ENCODE measurements at places on chromosomes 6 and 20.

DNA sequence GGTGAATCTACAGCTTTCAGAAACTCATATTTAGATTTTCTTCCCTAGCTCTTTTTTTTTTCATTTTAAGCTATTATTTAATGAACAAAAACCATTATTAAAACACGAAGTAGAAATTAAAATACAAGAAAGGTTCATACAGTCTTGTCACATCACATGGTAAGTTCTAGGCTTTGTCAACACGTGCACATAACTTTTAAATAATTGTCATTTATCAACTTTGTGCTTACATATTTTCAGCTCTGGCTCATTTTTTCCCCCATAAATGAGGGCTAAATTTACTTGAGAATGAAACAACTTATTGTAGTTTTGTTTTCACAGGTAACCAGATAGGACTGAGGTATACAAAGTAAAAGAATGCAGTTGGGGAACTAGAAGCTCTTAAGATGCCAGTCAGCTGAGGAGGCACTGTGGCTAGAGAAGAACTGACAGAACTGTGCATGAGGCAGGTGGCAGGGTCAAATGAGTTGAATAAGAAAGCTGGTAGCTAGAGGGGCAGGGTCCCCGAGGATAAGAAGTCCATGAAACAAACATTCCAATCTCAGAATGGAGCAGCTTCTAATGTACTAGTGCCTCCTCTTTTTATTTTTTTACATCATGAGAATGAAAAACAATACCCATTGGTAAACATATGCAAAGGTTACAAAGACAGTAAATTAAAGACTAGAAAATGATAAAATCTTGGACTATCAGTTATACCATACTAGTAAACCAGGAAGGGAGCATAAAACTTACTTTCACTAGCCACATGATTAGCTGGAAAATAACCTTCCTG lies 141.5 kb downstream of the MYB start:
- DNase-seq, result peak; percentile 22

DNA sequence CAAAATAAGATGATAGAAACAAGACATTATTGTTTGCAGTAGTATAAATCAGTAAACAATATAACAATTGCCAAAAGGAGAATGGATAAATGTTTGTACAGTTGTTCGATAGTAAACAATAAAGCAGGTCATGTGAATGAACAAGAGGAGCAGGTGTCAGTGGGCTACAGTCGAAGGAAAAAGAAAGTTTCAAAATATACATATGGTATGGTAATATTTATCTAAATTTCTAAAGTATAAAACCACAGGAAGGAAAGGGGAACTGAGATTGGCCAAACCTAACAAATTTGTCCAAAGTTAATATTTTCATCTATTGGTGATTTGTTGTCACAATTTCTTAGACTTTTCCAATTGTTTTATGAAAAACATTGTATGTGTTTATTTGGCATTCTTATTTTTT lies 110.9 kb downstream of the SH3BGRL2 start:
- DNase-seq, result no peak

- DNase-seq, result no peak
Measured at GRCh38 chr20:60999250-60999649, 252.8 kb upstream of the CDH4 start.

DNA sequence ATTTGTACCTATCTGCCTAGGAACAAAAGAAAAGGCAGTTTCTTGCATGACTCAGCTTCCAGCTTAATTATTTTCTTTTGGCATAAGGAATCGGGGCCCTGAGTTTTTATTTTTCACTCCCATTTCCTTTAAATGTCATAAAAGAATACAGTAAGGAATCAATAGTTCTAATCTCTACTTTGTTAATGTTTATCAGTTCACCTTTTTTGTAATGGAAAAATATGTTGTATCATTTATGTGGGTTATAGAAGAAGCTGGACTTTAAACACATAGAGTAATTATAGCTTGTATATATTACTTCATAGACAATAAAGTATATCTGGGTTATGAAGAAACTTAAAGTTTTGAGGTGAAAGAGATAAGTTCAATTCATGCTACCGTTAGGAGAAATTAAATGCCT lies 1214.8 kb upstream of the GJE1 start:
- no peak for DNase-seq

- DNase-seq, result no peak
Measured at GRCh38 chr6:120774275-120774674, 560.0 kb downstream of the TBC1D32 start.

GRCh38 chr6:134429861-134430380 lies 112.0 kb upstream of the SGK1 start:
- DNase-seq, result no peak

DNA sequence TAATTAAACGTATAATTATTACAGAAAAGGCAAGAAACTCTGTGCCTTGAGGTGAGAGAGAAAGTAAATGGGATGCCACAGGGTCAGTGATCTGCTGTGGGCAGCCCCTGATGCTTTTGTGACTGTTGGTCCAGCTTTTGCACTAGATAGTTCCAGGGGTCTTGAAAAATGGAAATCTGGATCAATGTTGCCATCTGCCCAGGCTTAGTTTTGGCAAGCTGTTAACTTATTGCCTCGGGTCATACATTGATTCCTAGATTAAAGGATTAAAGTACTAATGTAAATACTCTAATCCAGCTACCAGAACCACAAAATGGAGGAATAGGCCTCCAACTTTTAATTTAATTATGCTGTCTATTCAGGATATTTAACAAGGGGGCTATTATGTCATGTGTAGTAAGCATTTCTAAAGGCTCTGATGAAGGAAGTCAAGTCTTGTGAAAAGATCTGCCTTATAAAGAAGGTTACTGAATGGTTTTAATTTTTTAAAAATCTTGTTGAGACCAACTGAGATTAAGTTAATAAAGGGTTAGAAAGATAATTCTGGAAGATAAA lies 376.0 kb upstream of the HS3ST5 start:
- no peak for DNase-seq

DNA sequence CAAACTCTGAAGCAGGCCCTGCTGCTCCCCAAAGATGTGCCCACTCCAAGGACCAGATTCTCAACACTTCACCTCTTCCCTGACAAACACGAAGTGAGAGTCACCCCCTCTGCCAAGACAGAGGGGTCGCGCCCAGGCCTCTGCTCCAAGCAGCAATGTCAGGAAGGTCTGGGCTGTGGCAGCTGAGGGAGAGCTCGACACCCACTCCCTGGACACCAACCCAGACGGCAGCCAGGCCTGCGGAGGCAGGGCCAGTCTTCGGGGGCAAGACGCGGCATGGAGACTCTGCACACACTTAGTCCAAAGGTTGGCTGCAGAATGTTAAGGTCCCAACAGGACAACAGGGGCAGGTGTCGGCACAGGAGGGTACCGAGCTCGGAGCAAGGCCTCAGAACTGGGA lies 144.2 kb downstream of the DLL1 start:
- no peak for DNase-seq

GRCh38 chr6:2183246-2183645 lies 62.2 kb downstream of the GMDS start:
- no peak for DNase-seq

GRCh38 chr20:59042151-59042795 lies at the start of gene PRELID3B:
Gene PRELID3B (minus strand): TSS chr20:59042786. CDS start chr20:59042730, 56 bp downstream.
- peak; percentile 49 for DNase-seq

- peak; percentile 25 for DNase-seq
Measured at GRCh38 chr6:28258877-28259777, at the start of gene NKAPL. Gene NKAPL (plus strand): TSS chr6:28259297. CDS start chr6:28259372, 75 bp downstream.

- DNase-seq, result no peak
Measured at GRCh38 chr6:3072798-3073197, 4.5 kb downstream of the RIPK1 start.

DNA sequence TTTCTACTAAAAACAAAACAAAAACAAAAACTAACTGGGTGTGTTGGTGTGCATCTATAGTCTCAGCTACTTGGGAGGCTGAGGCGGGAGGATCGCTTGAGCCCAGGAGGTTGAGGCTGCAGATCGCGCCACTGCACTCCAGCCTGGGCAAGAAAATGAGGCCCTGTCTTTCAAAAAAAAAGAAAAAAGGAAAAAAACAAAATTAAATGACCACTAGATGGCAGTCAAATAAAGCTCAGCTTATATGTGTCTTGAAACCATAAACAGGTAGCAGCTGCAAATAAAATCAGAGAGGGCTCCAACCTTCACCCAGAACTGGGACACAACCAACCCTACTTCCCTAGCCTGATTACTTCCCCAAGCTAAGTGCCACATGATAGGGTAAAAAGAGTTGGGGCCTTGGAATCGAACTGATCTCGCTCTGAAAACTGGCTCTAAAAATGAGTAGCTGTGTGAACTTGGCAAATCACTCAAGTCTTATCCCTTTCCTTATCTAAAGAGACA lies 67.1 kb upstream of the ADGRF4 start:
- DNase-seq, result peak; percentile 39

DNA sequence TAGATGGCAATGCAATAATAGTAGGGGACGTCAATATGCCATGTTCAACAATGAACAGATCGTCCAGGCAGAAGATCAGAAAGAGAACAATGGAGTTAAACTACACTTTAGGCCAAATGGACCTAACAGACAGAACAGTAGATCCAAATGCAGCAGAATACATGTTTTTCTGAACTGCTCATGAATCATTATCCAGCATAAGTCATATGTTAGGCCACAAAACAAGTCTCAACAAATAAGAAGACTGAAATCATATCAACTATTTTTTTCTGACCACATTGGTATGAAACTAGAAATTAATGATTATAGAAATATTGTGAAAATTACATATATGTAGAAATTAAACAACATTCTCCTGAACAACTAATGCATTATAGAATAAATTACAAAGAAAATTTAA lies 10.2 kb upstream of the DEFB125 start:
- DNase-seq, result no peak

DNA sequence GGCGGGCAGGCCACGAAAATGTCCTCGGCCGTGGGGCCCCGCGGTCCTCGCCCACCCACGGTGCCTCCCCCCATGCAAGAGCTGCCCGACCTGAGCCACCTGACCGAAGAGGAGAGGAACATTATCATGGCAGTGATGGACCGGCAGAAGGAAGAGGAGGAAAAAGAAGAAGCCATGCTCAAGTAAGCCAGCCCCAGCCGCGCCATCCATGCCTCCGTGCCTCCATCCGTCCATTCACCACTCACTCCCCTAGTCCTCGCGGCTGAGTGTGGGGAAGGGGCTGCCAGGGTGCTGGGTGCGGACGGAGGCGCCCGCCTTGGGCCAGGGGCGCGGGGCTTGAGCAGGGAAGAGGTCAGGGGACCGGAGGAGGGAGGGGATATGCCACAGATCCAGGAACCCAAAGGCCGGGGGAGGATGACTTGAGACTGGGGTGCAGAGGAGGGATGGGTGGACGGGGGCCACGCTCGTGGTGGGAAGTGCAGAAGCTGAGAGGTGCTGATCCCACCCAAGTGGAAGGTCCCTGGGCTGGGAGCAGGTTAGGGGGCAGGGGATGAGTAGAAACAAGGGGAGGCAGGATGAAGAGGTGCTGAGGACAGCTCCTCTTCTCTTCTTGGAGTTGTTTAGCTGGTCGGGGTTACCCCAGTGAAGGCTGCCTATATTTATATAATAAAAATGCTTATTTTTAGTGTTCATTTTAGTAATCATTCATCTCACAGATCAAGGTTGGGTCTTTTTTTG lies 825 bp downstream of the RIMS1 start:
- DNase-seq, result peak; percentile 18

DNA sequence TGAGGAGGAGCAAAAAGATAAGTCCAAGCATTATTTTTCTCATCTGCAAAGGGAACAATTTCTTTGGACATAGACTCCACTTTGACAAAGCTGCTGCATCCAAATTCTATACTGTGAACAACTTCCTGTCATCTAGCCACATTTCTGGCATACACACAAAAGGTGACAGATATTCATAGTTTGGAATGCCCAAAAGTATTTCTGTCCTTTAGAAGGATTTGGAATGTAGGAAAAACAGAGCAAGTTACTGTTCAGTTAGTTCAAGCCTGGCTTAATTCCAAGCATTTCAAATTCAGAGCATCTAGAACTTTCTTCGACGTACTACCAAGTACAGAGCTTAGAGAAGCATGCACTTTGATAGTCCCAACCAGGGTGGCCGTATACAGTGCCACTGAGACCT lies 134.0 kb downstream of the PDE7B start:
- DNase-seq, result no peak

DNA sequence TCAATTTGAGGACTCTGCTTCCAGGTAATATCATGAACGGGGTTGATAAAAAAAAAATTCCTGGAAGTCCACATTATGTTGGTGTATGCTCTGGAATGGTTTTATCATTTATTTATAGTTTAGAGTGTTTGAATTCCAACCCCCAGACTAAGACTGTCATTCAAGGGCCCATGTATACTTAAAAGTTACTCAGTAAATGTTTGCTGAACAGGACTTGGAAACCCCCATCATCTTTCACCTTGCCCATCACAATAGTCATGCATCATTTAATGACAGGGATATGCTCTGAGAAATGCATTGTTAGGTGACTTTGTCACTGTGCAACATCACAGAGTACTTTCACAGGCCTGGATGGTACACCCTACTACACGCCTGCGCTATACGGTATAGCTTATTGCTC lies 104.8 kb downstream of the ATXN1 start:
- no peak for DNase-seq

- no peak for DNase-seq
Measured at GRCh38 chr20:62133864-62134263, 9.3 kb downstream of the PSMA7 start.

GRCh38 chr20:5357946-5358345 lies 41.2 kb upstream of the PROKR2 start:
- DNase-seq, result no peak

GRCh38 chr20:62368976-62369814 lies 2.1 kb upstream of the LAMA5 start:
- DNase-seq, result no peak

- DNase-seq, result no peak
Measured at GRCh38 chr6:89749918-89750317, 69.7 kb downstream of the MDN1 start.

GRCh38 chr20:19789009-19789408 lies 31.0 kb downstream of the RIN2 start:
- no peak for DNase-seq

- DNase-seq, result no peak
Measured at GRCh38 chr20:25464501-25465242, 57.2 kb downstream of the GINS1 start.

GRCh38 chr6:136696783-136697364 lies 95.4 kb downstream of the MAP3K5 start:
- DNase-seq, result no peak

DNA sequence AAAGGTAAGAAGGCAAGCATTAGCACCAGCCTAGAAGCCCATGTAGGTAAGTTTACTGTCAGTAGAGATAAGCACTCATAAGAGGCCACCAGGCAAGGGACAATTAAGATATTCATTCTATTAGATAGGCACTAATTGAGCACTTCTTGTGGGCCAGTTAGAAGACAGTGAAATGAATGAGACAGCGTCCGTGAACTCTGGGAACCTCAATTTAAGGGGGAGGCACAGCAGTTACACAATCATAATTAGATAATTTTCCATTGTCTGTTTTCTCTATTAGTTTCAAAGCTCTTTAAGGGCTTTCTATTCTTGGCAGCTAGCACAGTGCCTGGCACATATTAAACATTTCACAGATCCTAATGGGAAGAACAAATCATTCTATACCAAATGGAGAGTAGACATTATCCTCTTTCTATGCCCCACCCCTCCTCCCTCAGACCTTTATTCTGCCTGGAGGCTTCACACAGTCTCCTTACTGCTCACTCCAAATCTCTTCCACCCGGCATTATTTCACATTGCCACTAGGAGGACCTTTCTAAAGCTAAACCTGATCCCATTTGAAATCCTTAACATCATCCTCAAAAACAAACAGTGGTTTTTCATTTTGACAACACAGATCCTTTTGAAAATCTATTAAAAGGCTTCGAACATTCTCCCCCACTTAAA lies 529.6 kb downstream of the ADGRB3 start:
- DNase-seq, result no peak
